NCI-H446 (cell line): ENCODE measurements at places on chromosomes 2 and 18.

DNA sequence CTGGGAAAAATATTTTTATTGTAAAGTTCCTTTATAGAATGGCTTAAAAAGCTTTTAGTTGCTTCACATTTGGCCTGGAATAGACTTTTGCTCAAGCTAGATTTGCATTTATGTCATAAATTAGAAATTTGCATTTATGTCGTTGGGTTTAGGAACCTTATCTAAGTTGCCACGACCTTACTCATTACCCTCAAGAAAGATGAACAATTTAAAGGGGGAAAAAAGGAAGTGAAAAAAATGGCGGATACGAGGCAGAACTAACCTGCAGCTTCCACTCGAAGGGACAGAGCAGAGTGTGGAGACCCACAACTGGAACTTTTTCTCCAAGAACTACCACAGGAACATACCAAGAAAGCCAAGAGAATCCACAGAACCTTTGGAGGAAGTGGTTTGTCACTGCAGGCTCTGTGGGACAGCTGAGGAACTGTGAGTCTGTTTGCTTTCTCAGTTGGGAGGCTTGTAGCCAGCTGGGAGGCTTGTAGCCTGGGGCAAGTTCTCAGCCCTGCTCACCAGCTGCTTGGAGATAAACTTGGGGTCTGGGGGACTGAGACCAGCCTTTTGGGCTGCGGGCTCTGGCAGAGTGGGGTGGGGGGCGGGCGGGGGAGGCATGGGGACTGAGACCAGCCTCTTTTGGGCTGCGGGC is 349.9 kb upstream of the MEIS1 start:
- DNase-seq, result no peak

- DNase-seq, result peak; percentile 8
Observed at GRCh38 chr2:80073134-80073561, 231.4 kb downstream of the LRRTM1 start.

DNA sequence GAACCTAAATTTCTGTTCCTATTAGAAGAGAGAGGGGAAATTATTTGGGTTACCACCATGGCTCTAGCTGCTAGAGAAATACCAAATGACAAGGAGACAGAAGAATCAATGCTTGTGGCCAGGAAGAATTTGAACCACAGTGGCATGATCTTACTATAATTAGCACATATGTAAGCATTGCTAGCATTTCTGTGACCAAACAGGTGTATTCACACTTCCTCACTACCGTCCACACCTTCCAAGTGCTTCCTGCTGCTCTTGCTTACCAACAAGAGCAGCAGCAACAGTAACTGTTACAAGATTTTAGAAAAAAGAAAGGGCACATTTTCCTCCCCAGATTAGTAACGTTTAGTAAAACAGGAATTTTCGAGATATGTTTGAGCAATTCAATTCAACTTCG is 60.5 kb downstream of the CDH7 start:
- no peak for DNase-seq

DNA sequence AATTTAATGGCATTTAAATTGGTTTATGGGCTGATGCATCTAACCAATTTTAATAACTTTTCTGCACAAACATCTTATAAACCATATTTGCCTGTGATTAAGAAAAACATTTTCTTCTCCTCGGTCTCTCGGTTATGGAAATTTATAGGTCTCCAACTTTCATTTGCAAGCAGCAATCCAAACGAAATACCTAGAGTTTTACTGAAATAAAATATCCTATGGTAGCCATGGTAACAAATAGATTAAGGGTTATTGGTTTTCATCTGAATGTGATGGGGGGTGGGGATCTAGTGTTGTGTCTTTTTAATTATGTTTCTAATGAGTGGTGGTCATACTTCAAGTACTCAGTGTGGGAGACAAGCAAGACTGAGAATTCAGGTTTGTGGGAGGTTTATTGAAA is 2.9 kb downstream of the KLHL29 start:
- DNase-seq, result no peak

- peak; percentile 95 for DNase-seq
Observed at GRCh38 chr18:62425465-62426190, 97.2 kb upstream of the ZCCHC2 start.
